SHP77 treated with DMSO at 0.1 percent for 48 hours (cell line): ENCODE measurements at places on chromosomes 2 and 18.

DNA sequence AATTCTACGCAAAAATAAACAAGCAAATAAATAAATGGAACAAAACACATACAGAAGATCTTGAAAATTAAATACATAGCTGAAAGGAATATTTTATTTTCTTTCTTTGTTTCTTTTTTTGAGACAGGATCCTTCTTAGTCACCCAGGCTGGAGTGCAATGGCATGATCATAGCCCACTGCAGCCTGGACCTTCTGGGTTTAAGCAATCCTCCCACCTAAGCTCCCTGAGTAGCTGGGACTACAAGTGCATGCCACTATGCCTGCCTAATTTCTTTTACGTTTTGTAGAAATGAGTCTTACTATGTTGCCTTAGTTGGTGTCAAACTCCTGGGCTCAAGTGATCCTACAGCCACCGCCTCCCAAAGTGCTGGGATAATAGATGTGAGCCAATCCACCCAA is 44.6 kb upstream of the ACTR3 start:
- no peak for DNase-seq

DNA sequence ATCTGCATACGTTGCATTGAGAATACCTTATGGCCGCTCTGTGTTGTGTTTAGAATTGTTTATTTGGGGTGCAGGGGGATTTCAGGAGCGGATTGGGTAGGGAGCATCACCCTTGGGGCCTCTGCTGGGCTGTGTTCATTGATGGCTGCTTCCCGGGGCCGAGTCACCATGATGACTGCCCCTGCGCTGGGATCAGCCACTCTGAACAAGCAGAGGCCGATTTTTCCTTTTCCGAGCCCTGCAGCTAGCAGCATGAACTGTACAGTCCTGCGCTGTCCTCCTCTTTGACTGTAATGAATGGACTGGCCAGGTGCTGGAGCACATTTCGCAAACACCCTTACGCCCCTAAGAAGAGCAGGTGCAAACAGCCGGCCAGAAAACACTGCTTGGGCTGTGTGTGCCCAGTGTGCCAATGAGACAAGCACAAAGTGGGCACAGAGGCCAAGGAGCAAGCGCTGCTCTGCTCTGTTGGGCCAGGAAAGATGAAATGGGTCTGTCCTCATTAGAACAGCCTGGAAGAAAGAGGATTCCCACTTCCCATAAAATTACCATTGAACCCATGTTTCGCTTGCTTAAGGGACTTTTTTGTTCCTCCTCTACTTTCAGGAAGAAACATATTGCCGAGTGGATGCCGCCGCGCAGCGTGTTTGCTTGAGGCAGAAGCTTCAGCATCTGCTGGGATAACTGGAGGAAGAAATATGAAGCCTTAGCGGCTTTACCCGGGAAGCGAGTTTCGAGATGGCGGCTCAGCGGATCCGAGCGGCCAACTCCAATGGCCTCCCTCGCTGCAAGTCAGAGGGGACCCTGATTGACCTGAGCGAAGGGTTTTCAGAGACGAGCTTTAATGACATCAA is 82.7 kb downstream of the SH3BP4 start:
- peak; percentile 86 for DNase-seq

- no peak for DNase-seq
Measured at GRCh38 chr18:3663870-3664512, 214.0 kb downstream of the TGIF1 start.

- no peak for DNase-seq
Measured at GRCh38 chr2:118721817-118722551, 125.5 kb downstream of the EN1 start.

GRCh38 chr18:76306685-76307292 is 188.3 kb downstream of the ZNF516 start:
- no peak for DNase-seq

DNA sequence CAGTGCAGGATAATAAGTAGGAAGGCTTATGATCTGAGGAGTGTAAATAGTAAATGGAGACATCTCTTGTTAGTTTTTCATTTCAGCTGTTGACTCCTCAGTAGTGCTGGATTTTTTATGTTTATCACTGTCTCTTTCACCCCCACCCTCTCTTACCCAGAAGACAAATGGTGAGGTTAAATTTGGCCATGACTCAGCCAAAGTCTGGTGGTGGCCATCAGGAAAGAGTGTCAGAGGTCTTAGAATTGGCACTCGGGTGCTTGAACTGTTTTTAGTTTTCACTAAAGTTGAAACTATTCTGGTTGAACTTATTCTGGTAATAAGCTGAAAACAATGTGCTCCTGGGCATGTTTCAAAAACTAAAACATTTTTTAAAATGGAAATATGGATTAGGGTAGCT is 123.3 kb downstream of the FHOD3 start:
- DNase-seq, result no peak

- DNase-seq, result no peak
Measured at GRCh38 chr2:86256300-86256699, 57.0 kb downstream of the MRPL35 start.
